ENCODE measurements at places on chromosomes 1 and 21.

DNA sequence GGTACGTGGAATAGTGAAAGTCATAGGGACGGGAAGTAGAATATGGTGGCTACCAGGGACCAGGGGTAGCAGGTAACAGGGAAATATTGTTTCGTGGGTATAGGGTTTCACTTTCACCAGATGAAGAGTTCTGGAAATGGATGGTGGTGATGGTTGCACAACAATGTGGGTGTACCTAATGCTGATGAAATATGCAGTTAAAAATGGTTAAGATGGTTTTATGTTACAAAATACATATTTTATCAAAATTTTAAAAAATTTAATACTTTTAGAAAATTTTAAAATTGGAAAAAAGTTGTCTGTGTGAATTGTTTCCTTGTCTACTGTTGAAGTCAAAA is 55.5 kb upstream of the TLR5 start:
- no peaks in the 10 kb centered on the region for H3K4me1 ChIP-seq
- no peak for DNase-seq
- H3K4me3 ChIP-seq: no peak overlapping the region
- no peak overlapping the region for H3K27ac ChIP-seq
- H3K27me3 ChIP-seq: no peaks in the 10 kb centered on the region

DNA sequence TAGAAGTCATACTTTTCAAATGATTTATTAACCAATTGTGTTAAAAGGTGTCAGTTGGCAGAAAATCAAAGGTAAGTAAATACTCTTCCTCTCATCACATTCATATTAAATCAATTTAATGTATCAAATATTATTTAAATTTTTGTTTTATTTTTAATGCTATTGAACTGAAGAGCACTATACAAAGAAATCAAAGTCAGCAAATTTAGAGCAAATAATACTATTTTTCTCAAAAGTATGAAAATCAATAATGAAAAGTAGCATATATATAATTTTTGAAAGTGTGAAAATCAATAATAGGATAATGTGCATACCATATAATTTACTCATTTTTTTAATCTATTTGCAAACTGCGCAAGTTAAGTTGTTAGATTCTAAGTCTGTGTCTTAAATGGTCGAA is 181.0 kb downstream of the SPATA17 start:
- H3K27ac ChIP-seq: no peak overlapping the region
- H3K36me3 ChIP-seq: no peaks in the 10 kb centered on the region
- H3K4me3 ChIP-seq: no peak overlapping the region
- no peaks in the 10 kb centered on the region for H3K4me1 ChIP-seq
- no peak for DNase-seq

- no peaks in the 10 kb centered on the region for H3K36me3 ChIP-seq
- no peaks in the 10 kb centered on the region for H3K27me3 ChIP-seq
- H3K27ac ChIP-seq: no peak overlapping the region
- no peak overlapping the region for H3K4me3 ChIP-seq
- peaks cover 8% of the 10 kb centered on the region for H3K4me1 ChIP-seq
Observed at GRCh38 chr1:95229037-95229436, 5.0 kb upstream of the RWDD3 start.

- H3K27me3 ChIP-seq: no peaks in the 10 kb centered on the region
- H3K36me3 ChIP-seq: no peaks in the 10 kb centered on the region
- no peak for DNase-seq
Observed at GRCh38 chr1:225654277-225654597, 1.3 kb upstream of the ENAH start.

GRCh38 chr1:58116284-58116683 is 430.2 kb downstream of the OMA1 start:
- H3K4me3 ChIP-seq: no peak overlapping the region
- no peaks in the 10 kb centered on the region for H3K4me1 ChIP-seq
- no peak overlapping the region for H3K27ac ChIP-seq
- H3K36me3 ChIP-seq: no peaks in the 10 kb centered on the region

- no peaks in the 10 kb centered on the region for H3K27me3 ChIP-seq
- peak overlapping the region; percentile 79 for H3K27ac ChIP-seq
- peaks cover 19% of the 10 kb centered on the region for H3K4me1 ChIP-seq
- no peaks in the 10 kb centered on the region for H3K36me3 ChIP-seq
- DNase-seq: no peak
Observed at GRCh38 chr21:41948078-41948895, 5.5 kb downstream of the C2CD2 start.

- H3K4me3 ChIP-seq: no peak overlapping the region
- H3K27ac ChIP-seq: no peak overlapping the region
- no peaks in the 10 kb centered on the region for H3K36me3 ChIP-seq
- no peak for DNase-seq
- no peaks in the 10 kb centered on the region for H3K27me3 ChIP-seq
- peaks cover 9% of the 10 kb centered on the region for H3K4me1 ChIP-seq
Observed at GRCh38 chr21:34351786-34352241, 12.0 kb upstream of the KCNE2 start.

- no peaks in the 10 kb centered on the region for H3K36me3 ChIP-seq
- H3K27ac ChIP-seq: peak overlapping the region; percentile 48
- peak overlapping the region; percentile 93 for H3K4me3 ChIP-seq
- peaks cover 9% of the 10 kb centered on the region for H3K4me1 ChIP-seq
- no peaks in the 10 kb centered on the region for H3K27me3 ChIP-seq
Observed at GRCh38 chr1:244049162-244050013, 1.7 kb upstream of the ZBTB18 start.

DNA sequence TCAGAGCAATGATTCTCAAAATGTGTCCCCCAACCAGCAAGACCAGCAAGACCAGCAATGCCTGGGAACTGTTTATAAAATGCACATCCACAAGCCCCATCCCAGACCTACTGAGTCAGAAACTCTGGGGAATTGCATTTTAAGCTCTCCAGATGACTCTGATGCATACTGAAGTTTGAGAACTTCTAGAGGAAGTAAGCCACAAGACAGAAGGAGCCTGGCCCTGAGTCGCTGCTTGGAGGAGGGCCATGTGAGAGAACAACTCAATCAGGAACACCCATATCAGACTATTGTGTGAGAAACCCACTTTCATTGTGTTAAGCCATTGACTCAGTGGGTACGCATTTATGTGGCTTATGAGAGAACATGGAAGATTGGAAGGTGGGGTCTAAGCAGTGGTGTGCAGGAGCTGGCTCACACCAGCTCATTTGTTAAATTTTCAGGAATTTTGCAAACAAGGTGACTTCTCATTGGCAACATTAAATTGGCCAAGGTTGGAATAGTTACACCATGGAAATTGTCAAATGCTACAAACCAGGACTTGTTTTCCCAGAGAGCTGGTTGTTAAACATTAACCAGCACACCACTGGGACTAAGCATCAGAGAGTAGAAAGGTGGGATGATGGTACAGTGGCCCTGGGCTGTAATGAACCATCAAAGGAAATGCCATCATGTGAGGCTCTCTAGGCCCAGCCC is 38.9 kb downstream of the ATP1A1 start:
- DNase-seq: no peak
- no peak overlapping the region for H3K4me3 ChIP-seq
- H3K27ac ChIP-seq: no peak overlapping the region
- peaks cover under 1% of the 10 kb centered on the region for H3K4me1 ChIP-seq
- peaks cover under 1% of the 10 kb centered on the region for H3K36me3 ChIP-seq

- no peaks in the 10 kb centered on the region for H3K4me1 ChIP-seq
- no peaks in the 10 kb centered on the region for H3K36me3 ChIP-seq
- no peak overlapping the region for H3K27ac ChIP-seq
- no peak for DNase-seq
- H3K4me3 ChIP-seq: no peak overlapping the region
- no peaks in the 10 kb centered on the region for H3K27me3 ChIP-seq
Observed at GRCh38 chr1:88104236-88104635, 579.8 kb upstream of the PKN2 start.

GRCh38 chr1:170596701-170597100 is 64.7 kb downstream of the GORAB start:
- H3K27ac ChIP-seq: no peak overlapping the region
- no peak overlapping the region for H3K4me3 ChIP-seq
- no peaks in the 10 kb centered on the region for H3K27me3 ChIP-seq
- H3K4me1 ChIP-seq: peaks cover 20% of the 10 kb centered on the region

DNA sequence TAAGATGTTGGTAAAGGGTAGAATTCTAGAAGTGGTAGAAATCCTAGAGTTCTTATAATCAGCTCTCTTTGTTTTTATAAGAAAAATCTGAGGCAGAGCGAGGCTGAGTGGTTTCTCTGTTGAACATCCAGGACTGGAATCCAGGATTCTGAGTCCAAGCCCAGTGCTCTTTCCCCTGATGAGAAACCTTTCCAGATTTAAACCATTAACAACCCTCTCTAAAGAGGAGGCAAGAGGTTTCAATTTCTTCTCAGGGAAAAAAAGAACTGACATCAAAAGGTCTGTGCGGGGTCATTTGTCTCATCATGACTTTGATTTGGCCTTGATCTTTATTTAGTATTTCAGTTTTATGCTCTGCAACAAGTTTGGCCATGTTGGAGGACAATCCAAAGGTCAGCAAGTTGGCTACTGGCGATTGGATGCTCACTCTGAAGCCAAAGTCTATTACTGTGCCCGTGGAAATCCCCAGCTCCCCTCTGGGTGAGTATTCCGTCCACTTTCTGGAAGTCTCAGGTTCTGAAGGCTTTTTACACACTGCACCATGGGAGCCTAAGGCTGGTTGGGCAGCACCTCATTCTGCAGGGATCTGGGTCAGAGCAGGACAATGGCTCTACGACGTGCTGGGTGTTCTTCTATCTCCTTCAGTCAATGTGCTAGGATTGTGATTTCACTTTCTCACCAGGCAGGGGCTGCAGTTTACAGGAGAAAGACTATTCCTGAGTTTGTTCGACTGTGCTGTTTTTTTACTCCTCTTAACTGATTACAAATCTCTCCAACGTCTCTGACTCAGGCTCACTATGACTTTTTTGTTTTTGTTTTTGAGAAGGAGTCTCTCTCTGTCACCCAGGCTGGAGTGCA is 18.9 kb upstream of the CCT8 start:
- H3K27me3 ChIP-seq: no peaks in the 10 kb centered on the region
- no peaks in the 10 kb centered on the region for H3K36me3 ChIP-seq
- DNase-seq: no peak
- no peak overlapping the region for H3K27ac ChIP-seq
- peaks cover 15% of the 10 kb centered on the region for H3K4me1 ChIP-seq

DNA sequence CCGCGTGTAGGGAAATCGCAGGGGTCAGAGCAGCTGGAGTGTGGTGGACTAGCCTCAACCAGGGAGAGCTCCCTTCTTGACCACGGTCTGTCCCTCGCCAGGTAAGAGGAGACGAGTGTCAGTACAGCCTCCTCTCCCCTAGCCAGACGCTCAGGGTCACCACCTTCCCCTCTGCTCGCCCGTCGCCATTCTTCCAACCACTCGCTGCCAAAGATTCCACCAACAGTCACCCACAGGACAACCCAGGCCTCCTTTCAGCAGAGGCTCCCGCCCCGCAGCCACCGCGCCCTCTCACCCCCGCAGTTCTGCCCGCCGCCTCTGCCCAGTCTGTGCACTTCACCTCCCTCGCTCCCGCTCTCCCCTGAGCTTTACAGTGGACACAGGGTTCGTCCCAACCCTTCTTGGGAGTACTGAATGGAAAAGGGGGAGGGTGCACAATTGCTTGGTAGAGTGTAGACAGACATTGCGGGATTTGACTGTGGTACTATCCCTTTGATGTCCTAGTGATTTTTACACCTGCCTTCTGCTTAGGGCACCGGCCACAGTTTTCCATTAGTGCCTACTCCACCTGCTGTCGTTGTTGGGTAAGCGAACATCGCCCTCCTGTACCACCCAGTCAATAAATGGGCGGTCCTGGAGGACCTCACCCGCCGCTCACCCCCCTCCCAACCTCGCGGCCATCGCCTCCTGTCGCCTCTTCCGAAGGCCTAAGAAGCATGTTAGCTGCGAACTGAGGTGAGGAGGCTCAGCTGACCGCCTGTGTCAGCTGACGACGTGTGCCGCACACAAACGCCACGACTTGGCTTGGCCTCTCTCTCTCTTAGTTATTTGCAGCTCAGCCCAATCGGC is 9.2 kb upstream of the NBPF11 start:
- no peaks in the 10 kb centered on the region for H3K36me3 ChIP-seq
- H3K4me1 ChIP-seq: no peaks in the 10 kb centered on the region
- H3K27me3 ChIP-seq: no peaks in the 10 kb centered on the region
- no peak overlapping the region for H3K27ac ChIP-seq
- DNase-seq: no peak

GRCh38 chr1:109990302-109990653 is 5.7 kb downstream of the AHCYL1 start:
- H3K27ac ChIP-seq: no peak overlapping the region
- no peak for DNase-seq
- no peaks in the 10 kb centered on the region for H3K36me3 ChIP-seq
- peaks cover 29% of the 10 kb centered on the region for H3K4me1 ChIP-seq
- H3K27me3 ChIP-seq: no peaks in the 10 kb centered on the region
- H3K4me3 ChIP-seq: no peak overlapping the region

- no peak overlapping the region for H3K4me3 ChIP-seq
- H3K27me3 ChIP-seq: no peaks in the 10 kb centered on the region
- no peak overlapping the region for H3K27ac ChIP-seq
Observed at GRCh38 chr21:46084709-46085108, 13.2 kb upstream of the COL6A2 start.

- H3K4me3 ChIP-seq: peak overlapping the region; percentile 65
- no peaks in the 10 kb centered on the region for H3K36me3 ChIP-seq
- no peak overlapping the region for H3K27ac ChIP-seq
- no peaks in the 10 kb centered on the region for H3K27me3 ChIP-seq
Observed at GRCh38 chr1:110875216-110875731, 2.3 kb downstream of the CD53 start.

- peaks cover 3% of the 10 kb centered on the region for H3K36me3 ChIP-seq
- no peak overlapping the region for H3K27ac ChIP-seq
- H3K4me3 ChIP-seq: no peak overlapping the region
- no peak for DNase-seq
Observed at GRCh38 chr1:38839363-38839762, 20.2 kb downstream of the RRAGC start.

- no peaks in the 10 kb centered on the region for H3K4me1 ChIP-seq
- H3K27ac ChIP-seq: no peak overlapping the region
- no peak overlapping the region for H3K4me3 ChIP-seq
- no peaks in the 10 kb centered on the region for H3K36me3 ChIP-seq
Observed at GRCh38 chr1:7591565-7591964, 179.5 kb upstream of the VAMP3 start.

- H3K4me3 ChIP-seq: no peak overlapping the region
- no peak overlapping the region for H3K27ac ChIP-seq
- no peaks in the 10 kb centered on the region for H3K4me1 ChIP-seq
- DNase-seq: no peak
- H3K27me3 ChIP-seq: no peaks in the 10 kb centered on the region
- H3K36me3 ChIP-seq: no peaks in the 10 kb centered on the region
Observed at GRCh38 chr1:42153624-42154023, 414 bp downstream of the GUCA2B start.

DNA sequence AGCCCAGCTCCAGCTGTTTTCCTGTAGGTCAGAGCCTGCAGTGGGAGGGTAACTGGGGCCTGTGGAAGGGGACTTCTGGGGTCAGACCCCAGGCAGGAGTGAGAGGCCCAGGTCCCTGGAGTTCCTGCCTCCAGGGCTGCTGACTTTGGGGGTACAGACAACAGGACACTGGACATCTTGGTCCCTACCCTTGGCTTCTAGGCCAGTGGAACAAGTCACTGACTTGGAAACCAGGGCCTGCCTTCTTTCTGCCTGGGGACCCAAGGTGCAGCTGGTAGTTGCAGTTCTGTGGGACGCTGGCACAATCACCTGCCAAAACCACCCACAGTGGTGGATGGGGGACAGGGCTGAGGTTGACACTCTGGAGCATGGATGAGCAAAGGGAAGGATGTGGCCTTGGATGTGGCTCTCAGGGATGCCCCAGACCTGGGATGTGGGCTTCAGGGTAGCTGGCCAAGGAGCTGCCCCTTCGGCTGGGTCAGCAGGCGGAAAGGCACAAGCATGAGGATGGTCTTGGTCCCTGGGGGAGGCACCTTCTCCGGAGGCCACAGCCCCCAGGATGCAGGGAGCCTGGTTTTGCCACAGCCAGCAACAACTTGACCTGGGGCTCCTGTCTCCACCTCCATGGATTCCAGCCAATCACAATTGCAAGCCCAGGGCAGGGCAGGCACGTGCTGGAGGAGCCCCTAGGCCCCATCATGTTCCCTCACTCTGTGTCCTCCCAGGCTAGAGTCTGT is 5.8 kb downstream of the JMJD4 start:
- no peaks in the 10 kb centered on the region for H3K27me3 ChIP-seq
- peak overlapping the region; percentile 78 for H3K27ac ChIP-seq
- peaks cover 3% of the 10 kb centered on the region for H3K36me3 ChIP-seq

All from thoracic aorta (tissue), 2 donors.